ENCODE measurements at places on chromosomes 5 and 9.

- DNase-seq: no peak
Observed at GRCh38 chr5:96778409-96778808, 29.3 kb downstream of the ERAP1 start.

DNA sequence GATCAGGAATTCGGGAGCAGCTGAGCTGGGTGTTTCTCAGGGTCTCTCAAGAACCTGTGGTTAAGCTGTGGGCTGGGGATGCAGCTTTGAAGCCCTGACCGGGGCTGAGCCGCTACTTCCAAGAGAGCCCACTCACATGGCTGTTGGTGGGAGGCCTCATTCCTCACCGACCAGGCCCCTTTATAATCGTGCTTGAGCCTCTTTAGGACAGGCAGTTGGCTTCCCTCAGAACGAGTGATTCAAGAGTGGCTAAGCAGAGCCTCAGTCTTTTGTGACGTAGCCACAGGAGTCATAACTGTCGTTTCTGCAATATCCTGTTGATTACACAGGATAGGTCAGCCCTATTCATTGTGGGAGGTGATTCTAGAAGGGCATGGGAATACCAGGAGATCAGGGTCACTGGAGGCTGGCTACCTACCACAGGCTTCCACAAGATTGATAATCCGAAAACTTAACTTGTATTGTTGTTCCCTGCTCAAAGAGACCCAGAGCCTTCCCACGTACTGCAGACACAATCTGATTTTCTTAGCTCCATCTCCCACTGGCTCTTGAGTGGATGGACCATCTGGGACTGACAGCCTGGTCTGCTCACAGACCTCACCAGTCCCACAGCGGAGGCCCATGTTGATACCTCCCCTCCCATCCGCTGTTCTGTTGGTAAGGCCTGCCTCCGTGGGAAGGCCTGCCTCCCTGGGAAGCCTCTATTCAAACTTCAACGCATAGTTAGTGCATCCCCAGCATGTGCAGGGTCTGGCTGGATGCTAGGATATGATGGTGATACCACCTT is 3.0 kb upstream of the ERGIC1 start:
- DNase-seq: no peak

GRCh38 chr5:172243302-172243701 is 40.3 kb downstream of the UBTD2 start:
- no peak for DNase-seq

DNA sequence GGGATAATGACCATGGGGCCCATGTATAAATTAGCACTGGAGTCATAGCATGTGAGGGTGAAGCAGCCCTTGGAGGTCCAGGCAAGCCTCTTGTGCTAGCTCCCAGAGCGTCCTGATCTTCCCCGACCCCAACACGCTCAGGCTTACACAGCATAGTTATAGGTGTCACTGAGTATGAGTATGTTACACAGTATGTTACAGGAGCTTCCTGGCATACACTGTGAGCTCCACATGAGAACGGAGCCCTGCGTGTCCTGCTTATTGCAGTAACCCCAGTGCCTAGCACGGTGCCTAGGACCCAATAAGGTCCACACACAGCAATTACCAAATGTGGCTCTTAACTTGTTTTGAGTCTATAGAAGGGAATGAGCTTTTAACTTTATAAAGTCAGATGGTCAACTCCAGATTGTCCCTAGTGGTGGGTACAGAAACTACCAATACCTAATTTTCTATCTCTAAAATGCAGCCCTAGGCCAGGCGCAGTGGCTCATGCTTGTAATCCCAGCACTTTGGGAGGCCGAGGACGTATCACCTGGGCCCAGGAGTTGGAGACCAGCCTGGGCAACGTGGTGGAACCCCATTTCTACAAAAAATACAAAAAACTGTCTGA is 64.1 kb downstream of the PLAC8L1 start:
- DNase-seq: no peak

- no peak for DNase-seq
Observed at GRCh38 chr9:92406477-92406876, 2.1 kb upstream of the OGN start.

DNA sequence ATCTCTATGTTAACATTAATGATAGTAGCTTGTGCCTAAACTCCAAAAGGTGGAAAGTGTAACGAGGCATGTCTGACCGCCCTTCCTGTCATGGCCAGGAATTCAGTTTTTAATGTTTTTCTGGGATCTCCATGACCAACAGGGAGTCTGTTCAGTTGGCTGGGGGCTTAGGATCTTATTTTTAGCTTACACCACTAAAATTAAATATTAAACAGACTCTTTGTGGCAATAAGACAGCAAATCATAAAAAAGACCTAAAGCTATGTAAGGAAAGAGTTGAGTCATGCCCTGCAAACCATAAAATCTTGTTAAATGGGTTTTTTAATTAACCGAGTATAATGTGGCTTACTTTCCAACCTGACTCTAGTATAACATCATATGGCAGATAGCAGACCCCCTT is 247.8 kb downstream of the DIRAS2 start:
- DNase-seq: no peak

DNA sequence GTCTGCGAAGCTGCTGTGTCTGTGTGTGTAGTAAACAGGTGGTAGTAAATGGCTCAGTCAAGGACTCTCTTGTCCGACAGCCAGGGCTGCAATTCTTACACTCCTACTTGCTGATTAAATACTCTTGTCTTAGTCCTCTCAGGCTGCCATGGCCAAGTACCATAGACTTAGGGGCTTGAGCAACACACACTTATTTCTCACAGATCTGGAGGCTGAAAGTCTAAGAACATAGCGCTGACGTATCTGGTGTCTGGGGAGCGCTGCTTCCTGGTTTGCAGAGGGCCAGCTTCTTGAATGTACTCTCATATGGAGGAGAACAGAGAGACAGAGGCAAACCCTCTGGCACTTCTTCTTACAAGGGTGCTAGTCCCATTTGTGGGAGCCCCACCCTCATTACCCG is 411.0 kb downstream of the MED10 start:
- no peak for DNase-seq

Measured in stimulated activated CD8-positive, alpha-beta memory T cell treated with anti-CD3 and anti-CD28 coated beads, Interleukin-2, amount 100 ng/mL, for 48 hours (primary cell).